ENCODE measurements at places on chromosomes 3 and 15.

GRCh38 chr15:57401546-57401945, 25.2 kb downstream of the CGNL1 start:
- DNase-seq: no peak

DNA sequence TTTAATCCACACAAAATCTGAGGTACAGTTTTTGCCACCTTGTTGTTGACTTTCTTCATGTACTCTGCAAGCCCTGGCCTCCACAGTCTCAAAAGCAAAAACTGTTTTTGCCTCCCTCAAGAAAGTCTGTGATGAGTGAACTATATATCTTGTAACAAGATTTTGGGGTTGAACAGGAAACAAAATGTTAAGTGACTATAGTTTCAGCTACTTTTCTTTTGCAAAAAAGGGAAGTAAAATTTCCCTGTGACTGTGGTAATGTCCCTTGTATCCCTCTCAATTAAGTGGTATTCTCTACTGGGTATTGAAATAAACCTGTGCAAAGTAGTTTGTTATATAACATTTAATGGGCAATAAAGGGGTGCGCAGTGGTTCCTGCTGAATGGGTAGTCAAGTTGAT, 21.3 kb upstream of the SCAANT1 start:
- no peak for DNase-seq

GRCh38 chr15:35557544-35557943, 11.6 kb upstream of the DPH6 start:
- DNase-seq: no peak

DNA sequence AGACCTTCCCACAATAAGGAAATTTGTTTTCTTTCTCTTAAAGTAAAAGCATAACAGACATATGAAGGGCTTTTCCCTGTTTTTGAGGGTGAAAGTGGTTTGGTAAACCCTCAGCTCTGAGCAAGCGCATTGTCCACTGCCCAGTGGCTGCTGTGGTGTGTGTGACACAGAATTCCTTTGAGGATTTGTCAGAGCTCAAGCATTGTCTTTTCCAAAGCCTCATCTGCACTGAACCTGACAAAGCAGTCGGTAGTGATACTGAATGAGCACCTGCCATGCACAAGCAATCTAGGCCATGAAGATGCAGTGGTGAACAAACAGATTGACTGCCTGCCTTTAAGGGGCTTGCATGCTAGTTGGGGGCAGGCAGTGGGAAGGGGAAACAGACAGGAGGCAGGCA, 128.3 kb downstream of the PLCL2 start:
- no peak for DNase-seq

GRCh38 chr15:72112116-72112515, 5.8 kb downstream of the MYO9A start:
- no peak for DNase-seq

DNA sequence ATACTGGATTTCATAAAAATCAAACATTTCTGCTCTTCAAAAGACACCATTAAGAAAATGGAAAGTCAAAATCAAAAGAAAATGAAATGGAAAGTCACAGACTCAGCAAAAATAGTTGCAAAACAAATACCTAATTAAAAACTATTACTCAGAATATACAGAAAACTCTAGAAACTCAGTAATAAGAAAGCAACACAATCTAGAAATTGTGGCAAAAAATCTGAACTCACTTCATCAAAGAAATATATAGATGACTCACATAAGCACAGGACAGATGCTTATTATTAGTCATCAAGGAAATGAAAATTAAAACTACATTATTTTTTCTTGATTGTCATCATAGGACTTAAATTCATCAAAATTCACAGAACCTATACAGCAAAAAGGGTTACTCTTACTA, 430.0 kb downstream of the SHQ1 start:
- no peak for DNase-seq

GRCh38 chr3:186021673-186022362, 84.0 kb upstream of the TRA2B start:
- peak; percentile 76 for DNase-seq

Measured in smooth muscle cell of the brain vasculature (primary cell).